Neural progenitor cell (in vitro differentiated cells): ENCODE measurements at places on chromosomes 3 and 15. TPM values are rescaled to one million over a fixed set of nuclear protein-coding genes. Genes with fewer than 3 reads are reported as not detected.

GRCh38 chr15:70072479-70072878, 25.2 kb downstream of the TLE3 start:
- H3K4me3 ChIP-seq, result no peak overlapping the region
- no peaks in the 10 kb centered on the region for H3K36me3 ChIP-seq
- DNase-seq, result no peak
- H3K27ac ChIP-seq, result peak overlapping the region; percentile 50
- H3K27me3 ChIP-seq, result no peaks in the 10 kb centered on the region

- H3K4me1 ChIP-seq, result peaks cover 36% of the 10 kb centered on the region
- DNase-seq, result no peak
- no peaks in the 10 kb centered on the region for H3K36me3 ChIP-seq
- H3K4me3 ChIP-seq, result no peak overlapping the region
- no peak overlapping the region for H3K27ac ChIP-seq
Measured at GRCh38 chr3:16993227-16993626, 108.5 kb downstream of the PLCL2 start.

DNA sequence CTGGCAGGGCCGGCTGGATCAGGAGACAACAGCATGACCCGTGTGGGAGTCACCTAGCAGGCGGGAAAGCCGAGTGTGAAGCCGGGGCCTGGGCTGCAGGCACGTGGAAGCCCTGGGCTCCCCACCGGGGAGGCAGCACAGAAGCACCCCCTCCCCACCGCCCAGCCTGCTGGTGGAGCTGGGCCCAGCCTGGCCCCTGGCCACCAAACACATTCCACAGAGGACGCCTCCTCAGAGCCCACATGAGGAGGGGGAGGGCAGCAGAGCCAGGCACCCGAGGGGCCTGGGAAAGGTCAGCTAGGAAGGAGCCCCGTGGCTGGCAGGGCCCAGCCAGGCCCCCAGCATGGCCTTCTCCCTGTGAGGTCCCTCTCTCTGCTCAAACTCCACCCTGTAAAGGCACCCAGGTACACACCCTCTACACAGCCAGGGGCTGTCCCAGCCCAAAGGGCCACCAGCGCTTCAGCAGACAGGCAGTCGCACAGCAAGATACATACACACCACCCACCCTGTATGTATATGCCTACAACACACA, 4.5 kb downstream of the PLXNB1 start:
- H3K36me3 ChIP-seq, result no peaks in the 10 kb centered on the region
- H3K27ac ChIP-seq, result no peak overlapping the region
- no peak for DNase-seq
- peaks cover 22% of the 10 kb centered on the region for H3K4me1 ChIP-seq
- no peaks in the 10 kb centered on the region for H3K27me3 ChIP-seq

DNA sequence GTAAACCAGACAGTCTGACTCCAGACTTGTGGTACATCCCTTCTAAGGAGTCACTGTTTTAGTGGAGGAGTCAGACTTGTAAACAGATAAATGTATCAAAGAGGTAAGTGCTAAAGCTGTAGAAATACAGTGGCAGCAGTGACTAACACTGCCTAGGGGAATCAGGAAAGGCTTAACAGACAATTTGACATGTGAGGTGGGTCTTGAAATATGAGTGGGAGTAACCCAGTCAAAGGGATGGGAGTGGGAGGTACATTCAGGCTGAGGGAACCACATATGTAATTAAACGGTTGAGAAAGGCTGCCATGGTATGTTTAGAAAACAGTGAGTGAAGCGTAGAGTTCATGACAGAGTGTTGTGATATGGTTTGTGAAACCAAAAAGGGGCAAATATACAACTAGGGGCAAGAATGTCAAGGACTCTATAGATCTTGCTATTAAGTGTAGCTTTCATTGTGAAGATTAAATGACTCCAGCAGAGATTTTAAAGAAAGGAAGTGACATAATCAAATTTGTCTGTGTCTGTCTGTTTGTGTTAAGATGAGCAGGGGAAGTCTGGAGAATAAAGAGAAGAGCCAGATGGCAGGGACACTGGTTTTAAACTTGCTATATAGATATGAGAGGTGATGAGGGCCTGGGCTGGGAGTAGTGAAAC, 11.2 kb upstream of the ALCAM start:
- peaks cover 5% of the 10 kb centered on the region for H3K4me1 ChIP-seq
- H3K4me3 ChIP-seq, result no peak overlapping the region
- peaks cover 23% of the 10 kb centered on the region for H3K27me3 ChIP-seq
- H3K27ac ChIP-seq, result no peak overlapping the region

GRCh38 chr3:123021388-123021787, 6.2 kb downstream of the SEMA5B start:
- no peaks in the 10 kb centered on the region for H3K36me3 ChIP-seq
- peaks cover 33% of the 10 kb centered on the region for H3K4me1 ChIP-seq
- no peak overlapping the region for H3K4me3 ChIP-seq

DNA sequence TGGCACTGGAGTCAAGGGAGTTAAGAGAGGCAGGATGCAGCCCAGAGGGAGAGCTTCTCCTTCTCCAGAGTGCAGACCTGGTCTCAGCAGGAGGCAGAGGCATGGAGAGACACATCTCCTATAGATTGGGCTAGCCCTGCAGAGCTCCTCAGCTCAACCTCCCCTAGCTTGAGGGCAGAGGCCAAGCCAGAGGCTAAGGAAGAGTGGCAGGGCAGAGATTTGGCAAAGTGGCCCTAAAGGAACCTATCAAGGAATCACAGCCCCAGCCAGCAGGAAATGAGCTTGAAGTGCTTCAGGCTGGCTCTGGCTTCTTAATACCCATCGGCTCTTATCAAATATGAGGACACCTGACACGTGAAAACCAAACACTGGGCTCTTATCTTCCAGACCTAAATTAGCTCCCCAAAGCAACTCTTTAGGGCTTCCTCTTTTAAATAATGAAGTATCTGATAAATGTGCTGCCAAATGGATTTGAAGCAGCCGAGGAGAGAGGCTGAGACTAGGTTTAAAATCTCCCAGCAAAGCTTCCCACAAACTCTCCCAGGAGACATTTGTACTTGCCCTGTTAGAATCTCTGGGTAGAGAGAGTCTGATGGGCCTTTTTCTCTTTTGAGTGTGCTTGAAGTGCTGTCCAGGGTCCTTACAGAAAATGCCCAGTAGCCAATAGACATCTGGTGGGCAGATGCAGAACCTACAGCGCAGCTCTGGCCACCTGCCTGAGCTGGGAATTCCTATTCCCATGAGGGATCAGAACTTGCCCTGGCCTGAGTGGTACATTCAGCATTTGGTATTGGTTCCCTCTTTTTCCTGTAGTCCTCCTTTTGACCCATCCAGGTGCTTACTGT, 271.4 kb downstream of the CLSTN2 start:
- no peak overlapping the region for H3K27ac ChIP-seq
- H3K36me3 ChIP-seq, result no peaks in the 10 kb centered on the region
- H3K4me1 ChIP-seq, result peaks cover 12% of the 10 kb centered on the region
- no peak overlapping the region for H3K4me3 ChIP-seq

DNA sequence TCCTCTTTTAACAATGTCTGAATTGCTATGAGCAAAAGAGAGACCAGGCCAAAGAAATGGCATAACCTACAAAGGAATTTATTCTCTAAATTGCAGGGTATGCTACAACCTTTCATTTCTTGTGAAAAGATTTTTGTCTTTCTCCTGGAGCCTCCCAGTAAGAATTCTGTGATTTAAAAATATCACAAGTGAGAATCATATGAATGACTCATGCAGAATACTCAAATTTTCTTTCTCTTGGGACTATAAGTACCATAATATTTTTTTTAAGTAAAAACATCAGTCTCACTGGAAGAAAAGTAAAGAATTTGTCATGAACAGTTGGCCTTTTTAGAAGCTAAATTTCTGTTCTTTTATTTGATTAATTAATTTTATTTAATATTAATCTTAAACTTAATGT, 26.3 kb downstream of the SYNPR start:
- no peak overlapping the region for H3K27ac ChIP-seq
- no peaks in the 10 kb centered on the region for H3K4me1 ChIP-seq

DNA sequence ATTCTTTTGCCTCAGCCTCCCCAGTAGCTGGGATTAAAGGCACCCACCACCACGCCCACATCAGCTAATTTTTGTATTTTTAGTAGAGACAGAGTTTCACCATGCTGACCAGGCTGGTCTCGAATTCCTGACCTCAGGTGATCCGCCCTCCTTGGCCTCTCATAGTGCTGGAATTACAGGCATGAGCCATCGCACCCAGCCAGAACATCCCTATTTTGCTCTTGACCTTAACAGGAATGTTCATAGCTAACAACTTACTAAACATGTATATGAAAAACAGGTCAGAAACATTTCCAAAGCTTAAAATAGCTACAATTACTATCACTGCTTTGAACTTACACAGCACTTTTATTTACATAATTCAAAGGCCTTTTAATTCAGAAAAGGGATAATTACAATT, 33.7 kb downstream of the UQCC5 start:
- H3K36me3 ChIP-seq, result peaks cover 6% of the 10 kb centered on the region
- no peak overlapping the region for H3K27ac ChIP-seq
- no peaks in the 10 kb centered on the region for H3K27me3 ChIP-seq
- H3K4me3 ChIP-seq, result no peak overlapping the region
- H3K4me1 ChIP-seq, result no peaks in the 10 kb centered on the region

DNA sequence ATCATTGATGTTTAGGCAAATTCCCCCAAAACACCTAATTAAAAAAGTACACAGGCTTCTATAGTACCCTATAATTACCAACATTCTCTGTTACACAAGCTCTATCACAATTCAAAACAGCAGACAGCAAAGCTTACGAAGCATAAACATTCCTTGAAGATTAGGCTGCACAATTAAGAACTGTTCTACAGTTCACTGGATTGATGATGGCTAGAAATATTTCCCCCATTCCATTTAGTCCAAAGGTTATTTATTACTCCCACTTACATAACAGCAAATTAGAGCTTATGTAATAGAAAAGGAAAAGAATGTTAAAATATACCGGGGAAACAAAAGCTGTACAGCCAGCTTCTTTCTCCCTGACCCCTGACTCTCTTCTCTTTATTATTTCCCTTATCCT, 49.3 kb downstream of the UACA start:
- H3K27ac ChIP-seq, result no peak overlapping the region
- no peaks in the 10 kb centered on the region for H3K36me3 ChIP-seq
- peaks cover 30% of the 10 kb centered on the region for H3K4me1 ChIP-seq
- peak; percentile 33 for DNase-seq
- H3K27me3 ChIP-seq, result no peaks in the 10 kb centered on the region

DNA sequence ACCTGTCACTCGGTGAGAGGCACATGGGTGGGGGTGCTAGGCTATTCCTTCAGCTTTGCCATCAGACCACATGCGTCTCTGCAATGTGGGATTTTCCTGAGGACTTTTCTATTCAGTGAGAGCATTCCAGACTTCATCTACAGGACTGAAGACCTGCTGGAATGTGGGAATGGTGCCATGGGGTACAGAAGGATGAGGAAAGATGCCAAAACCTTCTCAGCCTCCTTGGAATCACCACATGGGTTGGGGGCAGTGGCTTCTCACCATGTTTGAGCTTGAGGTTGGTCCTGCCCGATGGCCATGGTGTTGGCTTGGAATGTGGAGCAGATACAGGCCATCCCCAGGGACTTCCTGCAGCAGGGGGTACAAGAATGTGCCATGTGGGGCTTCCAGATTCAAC, 80.9 kb upstream of the KLF13 start:
- no peak overlapping the region for H3K4me3 ChIP-seq
- no peaks in the 10 kb centered on the region for H3K36me3 ChIP-seq
- no peaks in the 10 kb centered on the region for H3K27me3 ChIP-seq
- no peak overlapping the region for H3K27ac ChIP-seq
- no peaks in the 10 kb centered on the region for H3K4me1 ChIP-seq

DNA sequence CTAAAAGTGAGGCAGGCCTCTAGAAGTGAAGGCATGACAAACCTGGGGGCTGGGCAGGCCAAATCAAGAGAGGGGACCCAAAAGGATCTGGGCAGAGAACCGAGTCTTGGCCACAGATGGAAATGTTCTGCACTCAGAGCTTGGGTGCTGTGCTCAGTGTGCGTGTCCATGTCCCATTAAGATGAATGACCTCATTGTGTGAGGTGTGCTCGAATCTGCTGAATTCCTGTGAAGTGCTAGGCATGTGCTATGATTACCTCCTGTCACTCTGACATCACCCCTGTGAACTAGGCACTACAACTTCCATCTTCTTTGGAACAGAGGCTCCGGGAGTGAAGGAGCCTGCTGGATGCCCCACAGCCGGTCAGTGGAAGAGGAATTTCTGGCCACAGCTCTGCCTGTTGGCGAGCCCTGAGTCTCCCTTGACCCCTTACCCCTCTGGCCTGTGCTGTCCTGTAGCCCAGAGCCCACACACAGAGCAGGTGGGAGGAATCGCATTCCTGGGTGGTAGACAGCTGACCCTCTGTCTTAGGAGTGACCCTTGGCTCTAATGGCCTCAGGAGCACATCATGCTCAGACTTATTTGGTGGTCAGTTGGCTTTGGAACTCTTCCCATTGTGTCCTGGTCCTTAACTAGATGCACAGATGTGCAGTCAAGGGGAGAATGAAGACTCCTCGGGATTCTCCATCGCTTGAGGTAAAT, 67.6 kb upstream of the CTDSPL start:
- H3K4me3 ChIP-seq, result no peak overlapping the region
- peak; percentile 5 for DNase-seq
- H3K27ac ChIP-seq, result no peak overlapping the region
- no peaks in the 10 kb centered on the region for H3K27me3 ChIP-seq
- H3K4me1 ChIP-seq, result peaks cover 8% of the 10 kb centered on the region

DNA sequence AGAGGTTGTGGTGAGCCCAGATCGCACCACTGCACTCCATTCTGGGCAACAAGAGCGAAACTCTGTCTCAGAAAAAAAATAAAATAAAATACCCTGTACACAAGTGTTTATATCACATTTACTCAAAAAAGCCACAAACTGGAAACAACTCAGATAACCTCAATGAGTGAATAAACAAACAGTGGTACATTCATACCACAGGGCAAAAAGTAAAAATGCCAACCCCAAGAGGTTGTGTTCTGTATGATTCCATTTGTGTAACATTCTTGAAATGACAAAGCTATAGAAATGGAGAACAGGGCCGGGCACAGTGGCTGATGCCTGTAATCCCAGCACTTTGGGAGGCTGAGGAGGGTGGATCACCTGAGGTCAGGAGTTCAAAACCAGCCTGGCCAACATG, 12.9 kb downstream of the EDC3 start:
- no peak overlapping the region for H3K4me3 ChIP-seq
- no peak overlapping the region for H3K27ac ChIP-seq
- H3K4me1 ChIP-seq, result no peaks in the 10 kb centered on the region
- DNase-seq, result no peak
- H3K36me3 ChIP-seq, result no peaks in the 10 kb centered on the region
- no peaks in the 10 kb centered on the region for H3K27me3 ChIP-seq

- peak overlapping the region; percentile 57 for H3K27ac ChIP-seq
- no peaks in the 10 kb centered on the region for H3K36me3 ChIP-seq
- H3K27me3 ChIP-seq, result no peaks in the 10 kb centered on the region
- H3K4me3 ChIP-seq, result no peak overlapping the region
- H3K4me1 ChIP-seq, result peaks cover 16% of the 10 kb centered on the region
Measured at GRCh38 chr3:156456771-156457224, 98.1 kb downstream of the SSR3 start.

GRCh38 chr15:88688394-88688933, 49.6 kb downstream of the ISG20 start:
- H3K36me3 ChIP-seq, result no peaks in the 10 kb centered on the region
- no peak overlapping the region for H3K27ac ChIP-seq
- no peak for DNase-seq
- H3K4me1 ChIP-seq, result no peaks in the 10 kb centered on the region
- H3K4me3 ChIP-seq, result no peak overlapping the region

GRCh38 chr15:101541501-101542292, 52.2 kb upstream of the PCSK6 start:
- H3K4me1 ChIP-seq, result peaks cover 5% of the 10 kb centered on the region
- no peak for DNase-seq
- H3K27ac ChIP-seq, result no peak overlapping the region
- H3K36me3 ChIP-seq, result no peaks in the 10 kb centered on the region
- no peaks in the 10 kb centered on the region for H3K27me3 ChIP-seq
- H3K4me3 ChIP-seq, result no peak overlapping the region

The ADAM10 gene
- 150 and 153 TPM in 2 replicates for total RNA-seq

The TOPAZ1 gene
- not detected in 2 replicates for total RNA-seq

The DMXL2 gene
- total RNA-seq, result 78.4 and 124 TPM in 2 replicates

The GOLGA8M gene
- not detected in 2 replicates for total RNA-seq
